ENCODE measurements at places on chromosomes 3 and 15.

DNA sequence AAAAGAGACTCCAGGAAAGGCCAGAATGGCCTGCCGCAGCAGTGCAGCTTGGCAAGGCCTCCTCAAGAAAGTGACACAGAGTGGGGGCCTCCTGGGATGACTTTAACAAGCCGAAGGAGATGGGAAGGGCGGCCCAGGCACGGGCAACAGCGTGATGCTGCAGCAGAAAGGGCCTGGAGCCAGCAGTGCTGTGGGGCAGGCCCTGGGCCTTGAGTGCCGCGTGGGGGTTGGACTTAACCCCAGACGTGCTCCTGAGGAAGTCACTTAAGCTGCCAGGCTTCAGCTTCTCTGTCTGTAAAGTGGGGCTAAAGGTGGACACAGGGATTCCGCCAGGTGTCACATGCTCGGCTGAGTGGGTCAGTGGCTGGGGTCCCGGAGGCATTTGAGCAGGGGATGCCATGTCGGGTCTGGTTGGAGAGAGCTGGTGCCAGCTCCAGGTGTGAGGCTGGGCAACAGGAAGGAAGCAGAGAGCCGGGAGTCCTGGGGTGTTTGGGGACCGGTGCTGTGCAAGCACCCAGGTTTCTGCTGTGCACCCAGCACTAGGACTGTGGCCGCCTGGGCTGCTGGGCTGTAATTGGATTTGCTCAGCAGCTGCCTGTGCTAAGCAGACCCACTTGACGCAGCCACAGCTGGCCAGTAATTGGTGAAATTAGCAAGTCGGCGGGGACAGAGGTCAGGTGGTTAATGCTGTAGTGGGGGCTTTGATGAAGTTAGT lies 7.8 kb downstream of the DNAJB8 start:
- no peak for DNase-seq

- no peak for DNase-seq
These were observed 262.1 kb upstream of the SATB1 start for GRCh38 chr3:18687286-18687685.

DNA sequence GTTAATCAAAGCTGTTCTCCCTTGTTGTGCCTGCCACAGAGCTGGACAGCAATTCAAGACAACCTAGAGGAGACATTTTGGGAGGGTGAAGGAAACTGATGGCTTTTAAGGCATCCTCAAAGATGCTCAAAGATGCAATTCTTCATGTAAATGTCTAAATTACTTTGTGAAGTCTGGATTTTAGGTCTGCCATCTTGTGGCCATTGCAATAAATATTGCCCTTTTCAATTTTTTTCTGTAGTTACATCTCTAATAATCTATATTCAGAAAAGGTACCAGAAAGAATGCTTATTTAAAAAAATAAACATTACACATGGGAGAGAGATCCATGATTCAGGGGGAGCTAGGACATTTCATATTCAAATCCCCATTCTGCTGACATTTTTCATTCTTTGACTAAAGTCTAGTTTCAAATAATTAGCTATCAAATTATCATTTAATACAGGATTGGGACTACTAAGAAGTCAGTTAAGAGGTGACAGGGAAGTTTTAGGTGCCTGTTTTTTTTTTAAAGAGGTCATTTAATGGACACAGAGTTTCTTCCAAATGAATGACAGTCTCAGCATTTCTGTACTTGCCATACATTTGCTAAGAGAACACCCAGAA lies 259.8 kb upstream of the WNT5A start:
- DNase-seq: no peak

DNA sequence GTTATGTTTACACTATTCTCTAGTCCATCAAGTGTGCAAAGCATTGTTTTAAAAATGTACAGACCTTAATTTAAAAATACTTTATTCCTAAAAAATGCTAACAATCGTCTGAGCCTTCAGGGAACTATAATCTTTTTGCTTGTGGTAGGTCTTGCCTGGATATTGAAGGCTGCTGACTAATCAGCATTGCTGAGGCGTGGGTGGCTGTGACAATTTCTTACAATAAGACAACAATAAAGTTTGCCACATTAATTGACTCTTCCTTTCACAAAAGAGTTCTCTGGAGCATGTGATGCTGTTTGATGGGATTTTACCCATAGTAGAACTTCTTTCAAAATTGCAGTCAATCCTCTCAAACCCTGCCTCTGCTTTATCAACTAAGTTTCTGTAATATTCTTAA lies 384.0 kb upstream of the TGFBR2 start:
- DNase-seq: no peak

DNA sequence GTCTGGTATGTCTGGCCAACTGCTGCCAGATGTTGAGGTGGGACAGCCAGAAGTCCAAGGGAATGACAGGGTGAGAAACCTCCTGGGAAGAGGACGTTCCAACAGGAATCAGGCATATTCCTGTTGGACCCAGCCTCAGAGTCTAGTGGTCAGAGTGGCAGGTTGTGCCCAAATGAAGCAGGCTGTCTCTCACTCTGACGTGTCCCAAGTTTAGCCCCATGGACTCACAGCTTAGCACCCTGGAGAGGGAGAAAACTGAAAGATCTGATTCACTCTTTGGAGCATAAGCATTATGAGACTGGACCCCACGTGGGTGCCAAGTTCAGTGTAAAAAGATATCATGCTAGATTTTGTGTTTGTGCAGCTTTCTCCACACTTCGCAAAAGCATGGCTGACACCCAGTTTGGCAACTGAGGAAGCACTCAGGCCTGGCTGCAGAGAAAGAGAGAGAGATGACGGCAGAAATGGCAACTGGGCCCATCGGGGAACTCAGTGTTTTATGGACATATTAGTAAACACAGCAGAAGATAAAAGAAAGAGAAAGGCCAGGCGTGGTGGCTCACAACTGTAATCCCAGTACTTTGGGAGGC lies 88.2 kb upstream of the LMCD1 start:
- DNase-seq: no peak

DNA sequence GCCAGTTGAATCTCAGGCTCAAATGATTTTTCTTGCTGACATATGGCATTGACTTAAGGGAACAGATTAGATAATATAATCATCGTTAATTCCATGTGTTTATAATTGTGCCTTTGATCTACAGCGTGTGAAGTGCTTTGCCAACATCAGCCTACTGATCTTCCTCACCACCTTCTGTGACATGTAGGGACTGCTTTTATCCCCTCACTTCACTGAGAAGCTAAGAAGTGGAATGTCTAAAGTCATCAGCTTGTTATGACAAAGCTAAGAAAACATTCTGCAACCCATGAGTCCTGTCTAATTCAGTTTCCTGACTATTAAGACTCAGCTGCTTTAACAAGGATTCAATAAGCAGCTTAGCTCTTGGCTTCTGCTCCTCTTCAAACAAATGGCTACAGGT lies 106.0 kb downstream of the MYH15 start:
- no peak for DNase-seq

DNA sequence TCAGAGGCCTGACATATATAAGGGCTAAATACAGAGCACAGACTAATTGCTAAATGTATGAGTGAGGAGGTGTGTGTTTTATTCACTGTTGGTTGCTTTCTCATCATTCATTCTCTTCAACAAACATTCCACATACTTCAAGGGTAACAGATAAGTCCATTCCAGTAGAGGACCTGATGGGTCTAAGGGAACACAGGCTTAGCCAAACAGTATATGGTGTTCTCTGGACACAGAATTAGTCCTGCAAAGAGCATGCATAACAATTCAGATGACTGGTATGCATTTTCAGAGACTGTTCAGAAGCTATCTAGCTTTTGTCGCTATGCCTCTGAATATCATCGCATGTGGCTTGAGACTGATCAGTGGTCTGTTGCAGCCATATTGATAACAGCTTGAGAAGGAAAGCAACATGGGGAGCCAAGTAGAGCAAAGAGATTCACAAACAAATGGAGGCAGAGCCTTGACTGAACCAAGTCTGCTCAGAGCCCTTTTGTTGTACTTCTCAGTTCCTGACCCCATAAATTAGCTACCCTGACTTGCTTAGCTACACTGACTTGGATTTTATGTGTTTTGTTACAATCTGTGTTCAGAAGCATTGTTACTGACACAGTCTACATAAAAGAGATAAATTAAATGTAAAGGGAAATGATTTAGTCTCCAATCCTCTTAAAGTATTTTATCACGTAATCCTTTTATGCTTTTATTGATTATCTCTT lies 1178.7 kb downstream of the ROBO1 start:
- DNase-seq: no peak

- no peak for DNase-seq
These were observed 14.9 kb downstream of the GAP43 start for GRCh38 chr3:115638241-115638640.

DNA sequence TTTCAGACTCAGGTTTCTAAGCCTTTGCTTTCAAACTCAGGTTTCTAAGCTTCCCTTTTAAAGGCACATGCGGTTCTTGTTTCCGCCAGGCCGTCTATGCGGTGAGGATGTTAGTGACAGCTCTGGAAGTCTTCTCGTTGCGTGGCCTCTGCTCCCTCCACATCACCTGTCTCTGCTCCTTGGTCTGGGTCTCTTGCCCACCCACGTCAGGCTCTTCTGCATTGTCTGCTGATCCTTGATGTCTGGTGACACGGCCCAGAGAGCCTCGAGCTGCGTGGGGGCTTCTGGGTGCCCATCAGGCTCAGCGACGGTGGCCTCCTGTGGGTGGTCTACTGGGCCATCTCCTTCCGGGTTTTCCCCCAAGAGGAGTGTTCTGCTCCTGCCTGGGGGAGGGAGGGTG lies 30.5 kb downstream of the KLF13 start:
- DNase-seq: no peak

DNA sequence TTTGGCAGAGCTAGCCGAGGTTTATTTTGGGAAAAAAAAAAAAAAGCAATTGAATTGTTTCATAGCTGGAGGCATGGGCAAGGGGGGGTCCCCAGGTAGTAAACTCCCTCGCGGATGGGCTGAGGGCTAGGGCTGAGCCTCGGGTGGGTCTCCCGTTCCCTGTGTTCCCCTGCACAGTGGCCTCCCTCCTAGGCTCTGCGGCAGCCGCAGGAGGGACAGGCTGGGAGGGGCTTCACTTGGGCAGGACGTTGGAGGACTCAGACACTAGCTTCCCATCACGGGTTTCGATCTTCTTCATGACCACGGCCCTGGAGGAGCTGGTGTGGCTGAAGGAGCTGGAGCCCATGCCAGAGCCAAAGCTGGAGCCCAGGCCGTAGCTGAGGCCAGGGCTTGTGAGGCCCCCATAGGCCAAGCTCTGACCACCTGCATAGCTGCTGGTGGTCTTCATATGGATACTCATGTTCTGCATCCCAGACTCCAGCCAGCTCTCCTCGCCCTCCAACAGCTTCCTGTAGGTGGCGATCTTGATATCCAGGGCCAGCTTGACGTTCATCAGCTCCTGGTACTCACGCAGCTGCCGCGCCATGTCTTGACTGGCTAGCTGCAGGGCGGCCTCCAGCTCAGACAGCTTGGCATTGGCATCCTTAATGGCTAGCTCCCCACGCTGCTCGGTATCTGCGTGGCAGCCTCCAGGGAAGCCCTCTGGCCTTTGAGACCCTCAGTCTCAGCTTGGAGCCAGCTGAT lies 64.0 kb upstream of the CDAN1 start:
- DNase-seq: no peak

- DNase-seq: peak; percentile 94
These were observed 41.8 kb downstream of the SMAD3 start for GRCh38 chr15:67107014-67107812.

DNA sequence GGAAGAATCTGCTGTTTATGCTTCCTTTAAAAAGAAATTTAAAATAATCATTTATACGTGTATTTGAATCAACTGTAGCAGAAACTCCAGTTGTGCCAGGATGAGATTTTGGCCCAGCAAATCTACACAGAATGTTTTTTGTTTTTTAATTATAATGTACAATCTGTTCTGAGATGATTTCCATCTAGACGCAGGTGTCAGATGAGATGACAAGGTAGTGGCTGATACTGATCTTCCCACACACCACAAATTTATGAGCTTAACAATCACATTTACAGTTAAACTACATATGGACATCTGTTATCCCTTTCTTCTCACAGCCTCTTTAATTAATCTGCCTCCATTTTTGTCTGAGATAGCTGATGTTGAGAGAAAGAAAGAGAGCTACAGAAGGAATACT lies 23.6 kb downstream of the DCLK3 start:
- no peak for DNase-seq

- DNase-seq: no peak
These were observed 112.1 kb upstream of the AGBL1 start for GRCh38 chr15:85967553-85967952.

- no peak for DNase-seq
These were observed 38.8 kb upstream of the ZNF445 start for GRCh38 chr3:44516230-44516629.

DNA sequence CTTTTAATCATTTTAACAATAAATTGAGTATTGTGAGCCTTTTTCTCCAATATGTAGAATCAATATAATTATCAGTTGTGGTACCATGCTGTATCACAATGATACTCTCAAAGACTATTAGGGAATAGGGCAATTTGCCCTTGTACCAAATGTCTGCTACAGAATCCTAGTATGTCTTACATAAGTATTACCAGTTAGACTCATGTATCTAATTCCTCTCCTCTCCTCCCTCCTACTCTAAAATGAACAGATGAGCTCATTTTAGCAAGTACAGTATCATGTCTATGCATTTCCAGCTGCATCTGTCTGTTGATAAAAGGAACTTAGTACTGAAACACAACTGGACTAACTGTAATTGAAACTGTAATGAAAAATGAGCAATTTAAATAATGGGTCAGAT lies 124.3 kb upstream of the ATP11B start:
- DNase-seq: no peak

GRCh38 chr15:95494971-95495541 lies 835.4 kb upstream of the NR2F2 start:
- no peak for DNase-seq

DNA sequence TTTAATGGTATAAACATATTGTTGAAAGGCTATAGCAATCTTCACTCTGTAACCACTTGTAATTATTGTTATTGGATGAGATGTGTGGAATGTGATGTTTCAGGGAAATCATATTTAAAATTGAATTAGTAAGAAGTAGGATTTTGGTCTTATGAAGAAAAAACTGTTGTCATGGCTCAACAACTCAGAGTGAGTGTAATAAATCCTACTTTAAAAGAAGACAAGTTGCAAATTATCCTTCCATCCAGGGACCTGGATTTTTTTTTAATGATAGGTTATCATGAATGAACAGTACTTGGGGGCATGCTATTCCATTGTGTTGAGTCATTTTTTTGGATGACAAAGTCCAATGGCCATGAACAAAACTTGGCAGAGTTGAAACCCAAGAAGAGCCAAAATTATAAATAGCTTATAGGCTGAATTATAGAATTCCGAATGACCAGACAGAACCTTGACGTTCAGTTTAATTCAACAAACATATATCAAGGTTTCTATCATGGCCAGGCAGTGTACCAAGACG lies 625.5 kb upstream of the ZNF717 start:
- no peak for DNase-seq

DNA sequence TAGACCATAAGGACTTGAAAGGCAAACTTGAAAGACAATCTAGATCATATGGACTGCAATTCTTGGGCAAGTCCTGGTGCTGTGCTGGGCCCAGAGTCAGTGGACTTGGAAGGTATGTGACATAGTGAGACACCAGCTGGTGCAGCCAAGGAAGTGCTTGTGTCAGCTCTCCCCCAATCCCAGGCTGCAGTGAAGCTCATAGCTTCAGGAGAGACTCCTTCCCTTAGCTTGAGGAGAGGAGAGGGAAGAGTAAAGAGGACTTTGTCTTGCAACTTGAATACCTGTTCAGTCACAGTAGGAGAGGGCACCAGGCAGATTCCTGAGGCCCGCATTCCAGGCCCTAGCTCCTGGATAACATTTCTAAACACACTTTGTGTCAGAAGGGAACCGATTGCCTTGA lies 127.4 kb upstream of the ZPLD1 start:
- DNase-seq: no peak

Measured in glomerular endothelial cell (primary cell).